ENCODE measurements at places on chromosomes 5 and 9.

DNA sequence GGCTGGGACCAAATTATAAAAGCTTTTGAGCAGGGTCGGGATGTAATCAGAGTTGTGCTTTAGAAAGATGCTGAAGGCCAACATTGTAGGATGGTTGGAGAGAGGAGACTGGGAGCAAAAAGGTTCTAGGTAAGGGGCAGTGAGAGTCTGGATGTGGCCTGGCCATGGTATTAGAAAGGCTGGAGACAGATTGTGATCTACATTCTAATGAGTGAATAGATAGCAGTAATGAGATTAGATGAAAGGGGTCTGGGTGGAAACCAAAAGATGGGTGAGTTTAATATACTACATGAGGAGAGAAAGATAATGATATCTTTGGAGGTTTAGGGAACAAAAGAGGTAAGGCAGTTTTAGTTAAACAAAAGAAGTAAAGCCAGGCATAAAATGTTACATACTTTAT, 88.8 kb upstream of the SH3GL2 start:
- no peak for DNase-seq

- no peak for DNase-seq
These were observed 45.2 kb upstream of the RAD23B start for GRCh38 chr9:107237873-107238272.

DNA sequence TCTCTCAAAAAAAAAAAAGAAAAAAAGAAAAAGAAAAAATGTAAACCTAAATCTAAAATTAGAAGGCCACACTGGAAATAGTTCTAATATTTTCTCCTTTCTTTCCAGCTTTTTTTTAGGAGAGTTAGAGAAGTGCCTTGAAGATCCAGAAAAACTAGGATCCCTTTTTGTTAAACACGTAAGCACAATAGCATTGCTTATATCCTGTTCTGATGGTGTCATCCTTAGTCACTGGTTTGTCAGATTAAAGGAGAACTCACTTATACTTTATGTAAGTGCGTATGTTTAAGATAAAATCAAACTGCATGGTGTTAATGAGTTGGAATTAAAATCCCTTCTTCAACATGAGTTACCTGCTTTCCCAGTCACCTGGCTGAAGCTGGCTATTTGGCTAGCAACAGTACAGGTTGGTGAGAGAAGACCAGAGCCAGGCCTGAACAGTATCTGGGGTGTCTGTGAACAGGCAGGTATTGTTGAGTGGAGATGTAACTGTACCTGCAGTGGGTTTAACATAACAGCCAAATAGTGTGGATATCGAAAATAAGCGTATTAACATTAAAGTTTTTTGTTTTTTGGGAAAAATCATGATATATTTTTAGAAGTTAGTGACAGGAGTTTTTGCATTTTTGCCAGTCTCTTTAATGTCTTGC, 104.7 kb upstream of the OTULINL start:
- peak; percentile 35 for DNase-seq

- no peak for DNase-seq
These were observed 131.6 kb downstream of the CACNA1B start for GRCh38 chr9:138009016-138009802.

GRCh38 chr9:87678650-87679355, 47.1 kb upstream of the CTSL start:
- peak; percentile 70 for DNase-seq

GRCh38 chr5:74136276-74136825, 504.2 kb downstream of the ENC1 start:
- DNase-seq: no peak

GRCh38 chr9:7456377-7456776, 343.2 kb downstream of the DMAC1 start:
- DNase-seq: no peak

DNA sequence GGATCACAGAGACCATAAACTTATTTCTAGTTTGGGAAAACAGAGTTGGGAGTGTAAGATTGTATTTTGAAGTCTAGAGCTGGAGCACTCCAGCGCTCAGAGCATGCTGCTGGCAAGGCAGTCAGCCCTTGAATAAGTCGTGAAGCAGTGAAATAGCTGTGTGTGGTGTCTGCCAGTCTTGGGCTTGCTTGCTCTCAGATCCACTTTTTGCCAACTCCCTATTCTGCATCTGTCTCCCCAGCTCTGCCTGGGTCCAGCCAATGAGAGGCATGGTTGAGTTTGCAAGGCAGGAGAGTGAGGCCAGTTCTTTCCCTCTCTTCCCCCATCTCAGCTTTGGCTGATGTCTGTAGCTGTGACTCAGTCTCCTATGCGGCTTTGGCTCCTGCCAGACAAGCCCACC, 23.3 kb upstream of the RASGRF2 start:
- no peak for DNase-seq

Data from astrocyte of the spinal cord (primary cell).